ENCODE measurements at places on chromosomes 11 and 22.

DNA sequence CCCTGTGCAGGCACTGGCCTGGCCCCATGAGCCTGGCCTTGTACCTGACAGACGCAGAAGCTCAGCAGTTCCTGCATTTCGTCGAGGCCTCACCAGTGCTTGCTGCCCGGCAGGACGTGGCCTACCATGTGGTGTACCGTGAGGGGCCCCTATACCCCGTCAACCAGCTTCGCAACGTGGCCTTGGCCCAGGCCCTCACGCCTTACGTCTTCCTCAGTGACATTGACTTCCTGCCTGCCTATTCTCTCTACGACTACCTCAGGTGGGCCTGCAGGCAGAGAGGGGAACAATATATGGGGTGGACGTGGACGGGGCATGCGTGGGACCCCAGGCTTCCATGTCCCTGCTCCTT lies 4.9 kb downstream of the LARGE2 start:
- DNase-seq = no peak

GRCh38 chr11:86142170-86142569 lies 73.3 kb upstream of the PICALM start:
- DNase-seq = no peak

DNA sequence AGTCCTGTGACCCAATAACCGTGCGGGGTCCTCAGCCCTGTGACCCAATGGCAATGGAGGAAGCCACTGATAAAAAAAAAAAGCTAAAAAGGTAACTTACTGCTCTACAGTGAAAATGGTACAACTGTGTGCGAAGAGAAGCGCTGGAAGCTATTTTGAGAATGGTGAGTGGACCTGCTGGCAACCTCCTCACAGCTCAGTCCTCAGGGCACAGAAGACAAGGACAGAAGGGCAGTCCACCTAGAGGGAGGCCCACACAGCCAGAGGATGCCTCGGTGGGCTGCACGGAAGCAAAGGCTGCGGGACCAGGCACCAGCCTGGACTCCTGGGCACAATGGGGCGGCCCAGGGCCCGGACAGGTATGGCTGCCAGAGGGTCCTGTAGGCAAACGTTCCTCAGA lies 35.6 kb downstream of the BRD1 start:
- no peak for DNase-seq

GRCh38 chr11:64998690-64999431 lies 2.1 kb upstream of the BATF2 start:
- no peak for DNase-seq

- DNase-seq = no peak
Observed at GRCh38 chr11:7314811-7315604, 63.3 kb downstream of the SYT9 start.

GRCh38 chr11:130670200-130670599 lies 221.8 kb downstream of the ADAMTS15 start:
- no peak for DNase-seq

DNA sequence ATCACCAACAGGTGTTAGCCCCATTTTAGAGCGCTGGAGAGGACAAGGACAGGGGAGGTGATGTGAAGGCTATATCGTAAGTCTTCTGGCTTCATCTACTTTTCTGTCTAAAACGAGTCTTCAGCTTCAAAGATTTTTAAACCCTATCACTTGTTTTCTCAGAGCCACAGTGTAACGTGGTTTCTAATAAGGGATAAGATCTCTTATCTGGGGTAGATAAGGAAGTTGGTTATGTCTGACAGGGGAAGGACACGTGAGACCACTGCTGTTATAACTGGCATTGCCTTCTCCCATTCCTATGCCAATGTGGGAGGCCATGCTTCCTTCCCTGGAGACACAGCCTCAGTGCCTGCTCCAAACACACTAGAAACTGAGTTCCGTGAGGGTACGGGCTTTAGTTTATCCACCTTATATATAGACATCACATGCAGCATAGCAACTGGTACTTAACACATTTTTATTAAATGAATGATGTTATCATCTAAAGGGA lies 39.3 kb downstream of the LARGE2 start:
- no peak for DNase-seq

DNA sequence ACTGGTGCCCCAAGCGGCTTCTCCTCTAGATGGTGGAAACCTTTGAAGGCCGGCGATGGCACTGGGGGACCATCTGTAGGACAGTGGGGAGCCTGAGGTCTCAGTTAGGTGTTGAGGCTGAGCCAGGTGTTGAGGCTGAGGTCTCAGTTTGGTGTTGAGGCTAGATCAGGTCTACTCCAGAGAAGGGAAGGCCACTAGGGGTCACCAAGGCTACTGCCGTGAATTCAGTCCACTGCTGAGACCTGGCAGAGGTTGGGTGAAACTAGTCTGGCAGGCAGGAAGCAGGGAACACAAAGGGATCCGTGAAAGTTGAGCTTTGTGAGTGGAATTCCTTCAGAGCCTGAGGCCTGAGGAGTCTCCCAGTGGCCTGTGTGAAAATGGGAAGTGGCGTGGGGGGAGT lies 123.8 kb upstream of the FGF3 start:
- DNase-seq = no peak

DNA sequence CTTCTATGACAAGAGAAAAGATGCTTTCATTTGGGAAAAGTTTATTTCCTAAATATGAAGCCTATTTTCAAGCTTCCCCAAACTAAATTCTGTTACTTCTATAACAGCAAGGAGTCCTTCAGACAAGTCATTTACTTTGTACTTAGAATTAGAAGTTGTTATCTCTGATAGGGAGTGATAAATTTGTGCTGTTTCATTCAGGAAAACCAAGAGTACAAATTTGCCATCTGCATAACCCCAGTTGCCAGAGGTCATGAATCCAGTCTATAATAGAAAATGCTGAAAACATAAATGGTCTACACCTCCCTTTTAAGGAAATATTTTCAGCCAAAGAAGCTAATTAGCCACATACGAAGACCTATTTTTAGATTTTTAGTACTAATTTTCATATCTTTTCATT lies 61.3 kb downstream of the SBF2 start:
- DNase-seq = no peak

DNA sequence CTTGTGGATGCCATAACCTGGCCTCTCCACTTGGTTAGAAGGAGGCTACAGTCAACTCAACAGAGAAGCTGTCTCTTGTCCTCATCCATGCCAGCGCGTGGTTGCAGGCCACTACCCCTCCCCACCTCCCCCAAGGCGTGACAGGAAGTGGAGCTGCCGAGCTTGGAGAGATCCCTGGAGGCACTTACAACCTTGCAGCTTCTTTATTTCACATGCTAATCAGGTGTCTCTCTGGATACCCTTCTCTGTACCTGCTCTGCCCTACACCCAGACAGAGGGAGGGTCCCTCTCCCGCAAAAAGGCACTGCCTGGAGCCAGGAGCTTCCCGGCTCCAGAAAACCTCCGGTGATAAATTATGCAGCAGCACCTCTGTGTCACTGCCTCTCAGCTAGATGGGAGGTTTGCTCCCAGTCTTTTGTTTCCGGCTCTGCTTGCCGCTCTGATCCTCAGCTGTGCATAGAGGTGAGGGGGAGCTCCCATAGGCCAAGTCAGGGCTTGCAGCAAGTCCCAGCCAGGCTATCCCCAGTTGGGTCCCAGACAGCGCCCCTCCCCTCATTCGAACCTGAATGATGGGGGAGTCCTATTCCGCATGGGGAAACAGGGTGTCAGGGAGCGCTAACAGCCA lies 5.7 kb downstream of the LRP4 start:
- DNase-seq = no peak

- no peak for DNase-seq
Observed at GRCh38 chr22:44331881-44332714, 19.3 kb upstream of the SHISAL1 start.

- no peak for DNase-seq
Observed at GRCh38 chr11:114288136-114288535, 8.1 kb upstream of the NNMT start.

- DNase-seq = no peak
Observed at GRCh38 chr11:17609291-17610084, 62.4 kb downstream of the OTOG start.

GRCh38 chr11:67332081-67332691 lies 21.2 kb downstream of the POLD4 start:
- DNase-seq = no peak

DNA sequence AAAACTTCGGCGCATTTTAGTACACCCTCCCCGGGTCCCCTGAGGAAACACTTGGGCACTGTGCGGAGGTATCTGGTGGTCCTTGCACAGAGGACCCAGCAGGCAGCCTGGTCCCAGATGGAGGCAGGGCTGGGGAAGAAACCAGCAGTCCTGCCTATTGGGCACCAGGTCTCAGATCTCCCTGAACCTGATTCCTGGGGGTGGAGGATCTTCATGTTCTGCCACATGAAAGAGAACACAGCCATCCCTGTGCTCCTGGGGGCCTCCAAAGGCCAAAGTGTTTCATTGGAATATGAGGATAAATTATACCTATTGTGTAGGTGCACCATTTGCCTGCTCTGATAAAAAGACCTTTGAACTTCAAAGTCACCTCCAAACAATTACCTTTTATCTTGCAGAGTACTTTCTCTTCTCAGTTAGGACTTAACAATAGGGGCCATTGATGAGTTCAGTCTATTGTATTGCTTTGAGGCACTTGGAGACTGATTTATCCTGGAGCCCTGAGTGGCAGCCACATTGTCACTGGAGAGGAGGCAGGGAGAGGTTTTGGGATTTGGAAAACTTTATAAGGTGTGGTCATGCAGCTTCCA lies 1.8 kb downstream of the RCN1 start:
- DNase-seq = no peak

DNA sequence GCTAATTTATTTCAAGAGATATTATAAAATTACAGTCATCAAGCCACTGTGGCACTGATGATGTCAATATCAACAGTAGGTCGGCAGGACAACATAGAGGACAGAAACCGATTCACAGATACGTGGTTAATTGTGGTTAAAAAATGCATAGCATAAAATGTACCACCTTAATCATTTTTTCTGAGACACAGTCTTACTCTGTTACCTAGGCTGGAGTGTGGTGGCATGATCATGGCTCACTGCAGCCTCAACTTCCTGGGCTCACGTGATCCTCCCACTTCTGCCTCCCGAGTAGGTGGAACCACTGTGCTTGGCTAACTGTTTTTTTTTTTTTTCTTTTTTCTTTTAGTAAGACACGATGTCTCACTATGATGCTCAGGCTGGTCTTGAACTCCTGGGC lies 21.0 kb upstream of the TOLLIP start:
- no peak for DNase-seq

- DNase-seq = no peak
Observed at GRCh38 chr11:97717922-97718321, 1302.8 kb upstream of the CNTN5 start.

DNA sequence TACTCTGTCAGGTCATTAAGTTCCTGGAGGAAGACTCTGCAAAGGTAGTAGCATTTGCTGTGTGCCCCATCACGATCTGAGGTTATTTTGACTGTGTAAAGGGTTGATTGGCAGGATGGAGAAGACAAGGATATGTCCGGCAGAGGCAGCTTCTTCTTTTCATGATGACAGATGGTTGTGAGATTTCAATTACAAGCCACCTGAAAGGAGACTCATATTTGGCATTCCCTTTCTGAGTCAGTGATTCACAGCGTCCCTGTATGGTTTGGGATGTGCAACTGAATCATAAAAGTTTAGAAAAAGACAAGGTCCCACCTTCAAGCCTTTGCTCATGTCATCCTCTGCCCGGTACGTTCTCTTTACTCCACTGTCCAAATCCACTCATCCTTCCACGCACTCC lies 113.4 kb downstream of the MTNR1B start:
- no peak for DNase-seq

DNA sequence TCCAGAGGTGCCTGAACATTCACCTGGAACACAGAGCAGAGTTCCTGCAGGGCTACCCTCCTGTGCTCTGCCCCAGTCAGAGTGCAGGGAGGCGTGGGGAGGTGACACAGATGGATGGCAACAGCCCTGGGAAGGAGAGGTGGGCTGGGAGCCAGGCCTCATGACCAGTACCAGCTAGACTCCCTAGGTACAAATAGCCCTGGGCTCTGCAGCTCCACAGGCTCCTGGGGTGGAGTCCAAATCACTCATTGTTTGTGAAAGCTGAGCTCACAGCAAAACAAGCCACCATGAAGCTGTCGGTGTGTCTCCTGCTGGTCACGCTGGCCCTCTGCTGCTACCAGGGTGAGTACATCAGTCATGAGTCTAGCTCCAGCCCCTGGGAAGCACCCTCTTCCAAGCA lies at the start of gene SCGB1D2:
SCGB1D2 (plus strand) TSS at position 219 of the 400 bp plus-strand sequence; CDS start at position 288, 69 bp downstream.
- no peak for DNase-seq

- no peak for DNase-seq
Observed at GRCh38 chr11:93591247-93591898, 48.2 kb upstream of the SMCO4 start.

DNA sequence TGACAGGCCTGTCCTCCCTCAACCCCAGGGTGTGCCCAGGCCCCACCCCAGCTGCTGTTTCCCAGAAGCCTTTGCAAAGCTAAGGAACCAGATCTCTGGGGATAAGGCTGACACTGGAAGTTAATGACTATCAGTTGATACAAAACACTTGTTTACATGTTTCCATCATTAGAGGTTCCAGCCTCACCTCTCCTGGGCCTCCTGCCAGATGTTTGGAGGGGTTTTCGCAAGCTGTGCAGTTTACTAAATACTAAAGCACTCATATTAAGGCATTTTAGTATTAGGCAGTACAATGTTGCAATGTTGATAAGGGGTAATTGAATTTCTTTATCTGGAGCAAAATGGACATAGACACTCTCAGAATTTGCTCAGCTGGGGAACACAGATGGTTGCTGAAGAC lies 218.7 kb downstream of the INSC start:
- no peak for DNase-seq

DNA sequence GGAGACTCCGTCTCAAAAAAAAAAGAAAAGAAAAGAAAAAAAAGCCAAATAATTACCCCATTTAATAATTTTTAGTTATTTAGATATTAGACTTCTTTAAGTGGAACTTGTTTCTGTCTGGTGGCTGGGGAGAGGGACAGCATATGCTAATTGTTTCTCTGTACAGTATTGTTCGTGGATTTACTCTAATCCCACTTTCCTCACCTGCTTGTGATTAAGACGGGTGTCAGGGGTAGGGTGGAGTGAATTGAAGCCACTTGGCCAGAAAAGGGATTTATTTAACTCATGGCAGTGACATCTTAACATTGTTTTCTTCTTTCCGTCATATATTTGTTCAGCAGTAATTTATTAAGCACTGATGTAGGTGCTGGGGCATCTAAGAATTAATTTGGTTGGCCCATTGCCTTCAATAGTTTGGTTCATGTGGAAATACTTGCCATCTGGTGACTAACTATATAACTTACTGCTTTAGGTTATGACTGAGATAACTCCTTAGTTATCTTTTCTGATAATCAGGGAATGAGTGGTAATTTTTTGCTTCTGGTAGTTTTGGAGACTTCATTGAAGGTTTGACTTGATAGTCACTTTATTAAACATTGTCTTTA lies 4.6 kb downstream of the TNRC6B start:
- no peak for DNase-seq

- DNase-seq = no peak
Observed at GRCh38 chr11:7688238-7688826, 15.0 kb upstream of the CYB5R2 start.

DNA sequence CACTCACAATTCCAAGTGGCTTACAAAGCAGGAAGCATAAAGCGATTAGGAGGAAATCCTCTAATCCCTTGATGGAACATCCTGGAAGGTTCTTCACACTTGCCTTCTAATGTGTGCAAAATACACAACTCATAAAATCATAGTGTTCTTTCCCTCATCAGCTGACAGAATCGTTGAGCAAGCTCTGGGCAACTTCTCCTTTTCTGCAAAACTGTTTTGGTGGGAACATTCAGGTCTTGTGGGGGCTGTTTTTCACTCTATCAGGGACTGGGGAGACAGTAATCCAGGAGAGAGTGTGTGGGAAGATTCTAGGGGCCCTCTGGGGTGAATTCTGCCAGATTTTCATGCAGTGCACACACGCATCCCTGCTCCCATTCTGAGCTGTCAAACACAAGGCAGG lies 53.2 kb downstream of the IRAG1 start:
- DNase-seq = no peak

GRCh38 chr11:126426820-126427749 lies 71.6 kb downstream of the ST3GAL4 start:
- DNase-seq = no peak

- no peak for DNase-seq
Observed at GRCh38 chr11:109132539-109132938, 289.5 kb upstream of the C11orf87 start.
